ENCODE measurements at places on chromosomes 2 and 18. TPM values are rescaled to one million over a fixed set of nuclear protein-coding genes. Genes with fewer than 3 reads are reported as not detected.

DNA sequence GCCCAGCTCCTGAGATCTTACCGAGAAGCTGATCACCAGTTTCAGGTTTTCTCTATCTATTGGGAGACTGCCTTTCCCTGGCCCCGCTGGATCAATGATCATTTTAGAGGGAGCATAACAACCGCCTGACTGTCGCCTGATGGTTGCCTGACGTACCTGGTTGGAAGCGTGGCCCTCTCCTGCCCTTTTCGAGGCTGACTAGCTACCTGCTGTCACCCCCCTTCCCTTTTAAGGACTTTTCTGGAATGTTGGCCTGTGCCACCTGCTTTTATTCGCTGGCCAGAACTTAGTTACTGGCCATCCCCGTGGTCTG lies 562 bp upstream of the MFSD2B start:
- peaks cover 37% of the 10 kb centered on the region for H3K27me3 ChIP-seq
- no peak overlapping the region for H3K27ac ChIP-seq
- peaks cover 9% of the 10 kb centered on the region for H3K4me1 ChIP-seq
- H3K36me3 ChIP-seq = no peaks in the 10 kb centered on the region
- DNase-seq = no peak

GRCh38 chr2:63477686-63478085 lies 110.6 kb downstream of the WDPCP start:
- no peak overlapping the region for H3K27ac ChIP-seq
- H3K27me3 ChIP-seq = no peaks in the 10 kb centered on the region
- H3K36me3 ChIP-seq = no peaks in the 10 kb centered on the region
- H3K4me1 ChIP-seq = no peaks in the 10 kb centered on the region
- DNase-seq = no peak
- no peak overlapping the region for H3K4me3 ChIP-seq

- DNase-seq = peak; percentile 14
- peaks cover 9% of the 10 kb centered on the region for H3K4me1 ChIP-seq
- no peaks in the 10 kb centered on the region for H3K27me3 ChIP-seq
- peak overlapping the region; percentile 11 for H3K27ac ChIP-seq
- H3K4me3 ChIP-seq = no peak overlapping the region
- no peaks in the 10 kb centered on the region for H3K36me3 ChIP-seq
Observed at GRCh38 chr2:81247648-81248047, 943.1 kb upstream of the LRRTM1 start.

GRCh38 chr2:15937105-15937881 lies 3.1 kb upstream of the MYCN start:
- H3K27ac ChIP-seq = no peak overlapping the region
- no peaks in the 10 kb centered on the region for H3K27me3 ChIP-seq
- peaks cover 27% of the 10 kb centered on the region for H3K36me3 ChIP-seq
- no peak overlapping the region for H3K4me3 ChIP-seq
- H3K4me1 ChIP-seq = peaks cover 7% of the 10 kb centered on the region

DNA sequence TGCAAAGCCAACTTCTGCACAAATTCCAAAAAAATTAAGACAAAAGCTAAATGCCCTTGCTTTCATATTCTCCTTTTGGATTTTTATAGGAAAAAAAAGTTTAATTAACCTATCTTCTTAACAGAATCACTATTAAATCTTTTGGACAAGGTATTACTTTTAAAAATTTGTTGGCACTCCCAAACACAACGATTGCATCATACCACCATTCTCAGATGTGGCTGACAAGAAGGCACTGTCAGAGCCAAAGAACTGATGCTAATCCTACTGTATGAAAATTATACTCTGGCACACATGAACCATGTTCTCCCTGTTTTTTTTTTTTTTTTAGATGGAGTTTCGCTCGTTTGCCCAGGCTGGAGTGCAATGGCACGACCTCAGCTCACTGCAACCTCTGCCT lies 58.4 kb downstream of the NOL10 start:
- no peaks in the 10 kb centered on the region for H3K36me3 ChIP-seq
- no peak overlapping the region for H3K27ac ChIP-seq
- H3K4me1 ChIP-seq = no peaks in the 10 kb centered on the region
- H3K27me3 ChIP-seq = no peaks in the 10 kb centered on the region
- H3K4me3 ChIP-seq = no peak overlapping the region
- no peak for DNase-seq

DNA sequence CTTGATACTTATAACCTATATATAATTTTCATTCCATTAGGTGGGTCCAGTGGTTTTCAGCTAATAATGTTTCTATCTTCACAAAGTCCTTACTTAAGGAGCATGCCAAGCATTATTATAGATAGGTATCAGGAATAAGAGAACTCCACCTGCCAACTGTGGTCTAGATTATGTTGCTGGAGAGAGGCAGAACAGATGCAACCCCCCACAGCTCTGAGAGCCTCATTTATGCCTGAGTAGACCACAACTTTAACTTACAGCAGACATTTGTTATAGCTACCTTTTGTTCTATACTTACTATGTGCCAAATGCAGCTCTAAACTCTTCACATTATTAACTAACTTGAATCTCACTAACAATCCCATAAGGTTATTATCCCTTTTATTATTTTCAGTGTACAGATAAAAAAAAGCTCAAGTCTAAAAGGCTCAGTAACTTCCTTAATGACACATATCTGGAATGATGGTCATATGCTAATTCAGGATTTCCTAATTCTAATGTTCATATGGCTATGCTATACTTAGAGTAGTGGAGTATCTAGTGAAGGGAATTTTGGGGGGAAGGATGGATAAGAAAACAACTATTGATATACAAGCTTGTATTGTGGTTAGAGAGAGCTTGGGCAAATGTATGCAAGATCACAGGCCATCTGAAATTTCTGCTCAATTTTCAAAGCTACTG lies 119.1 kb upstream of the RND3 start:
- no peak overlapping the region for H3K27ac ChIP-seq
- no peak overlapping the region for H3K4me3 ChIP-seq
- DNase-seq = no peak
- H3K4me1 ChIP-seq = peaks cover 26% of the 10 kb centered on the region
- no peaks in the 10 kb centered on the region for H3K27me3 ChIP-seq

DNA sequence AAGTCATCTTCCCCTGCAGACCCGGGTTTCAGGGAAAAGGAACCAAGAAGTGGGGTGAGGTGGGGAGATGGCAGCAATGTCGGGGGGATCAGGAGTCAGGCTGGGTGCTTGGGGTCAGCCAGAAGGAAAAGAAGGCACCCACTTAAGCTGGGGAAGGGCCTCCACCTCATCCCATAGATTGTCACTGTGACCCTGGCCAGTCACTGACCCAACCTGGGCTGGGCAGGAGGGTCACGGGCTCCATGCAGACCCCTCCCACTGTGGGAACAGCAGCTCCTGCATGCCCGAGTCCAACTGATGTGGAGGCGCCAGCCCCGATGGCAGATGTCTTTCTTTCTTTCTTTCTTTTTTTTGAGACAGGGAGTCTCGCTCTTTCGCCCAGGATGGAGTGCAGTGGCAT lies 53.6 kb upstream of the HAAO start:
- H3K4me3 ChIP-seq = no peak overlapping the region
- peaks cover 28% of the 10 kb centered on the region for H3K27me3 ChIP-seq
- H3K27ac ChIP-seq = no peak overlapping the region
- H3K4me1 ChIP-seq = no peaks in the 10 kb centered on the region

- H3K4me1 ChIP-seq = no peaks in the 10 kb centered on the region
- no peaks in the 10 kb centered on the region for H3K36me3 ChIP-seq
- DNase-seq = no peak
- no peaks in the 10 kb centered on the region for H3K27me3 ChIP-seq
- no peak overlapping the region for H3K4me3 ChIP-seq
Observed at GRCh38 chr2:76985387-76986136, 536.6 kb downstream of the LRRTM4 start.

DNA sequence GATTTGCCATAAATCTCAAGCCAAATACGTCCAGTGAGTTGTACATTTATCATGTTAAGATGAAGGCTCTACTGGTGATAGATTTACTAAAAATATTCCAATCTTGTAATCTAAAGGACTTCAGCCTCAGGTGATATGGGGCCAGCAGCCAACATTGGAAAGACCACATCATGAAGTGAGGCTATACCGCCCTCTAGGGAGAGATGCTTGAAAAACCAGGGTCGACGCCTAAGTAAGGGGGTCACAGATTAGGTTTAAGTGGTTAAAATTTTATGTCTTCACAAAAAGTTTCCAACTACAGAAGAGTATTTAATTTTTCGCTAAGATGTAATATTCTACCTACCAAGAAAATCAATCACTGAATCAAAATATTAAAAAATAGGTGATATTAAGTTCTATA lies 33.3 kb downstream of the DOCK10 start:
- peak overlapping the region; percentile 10 for H3K4me3 ChIP-seq
- H3K4me1 ChIP-seq = peaks cover 76% of the 10 kb centered on the region
- no peak for DNase-seq
- peaks cover 4% of the 10 kb centered on the region for H3K36me3 ChIP-seq
- H3K27me3 ChIP-seq = no peaks in the 10 kb centered on the region

- H3K4me1 ChIP-seq = peaks cover 12% of the 10 kb centered on the region
- H3K4me3 ChIP-seq = no peak overlapping the region
- no peak for DNase-seq
- H3K27me3 ChIP-seq = peaks cover 38% of the 10 kb centered on the region
Observed at GRCh38 chr2:96963316-96963715, 23.1 kb downstream of the FAM178B start.

- no peak overlapping the region for H3K4me3 ChIP-seq
- peaks cover 59% of the 10 kb centered on the region for H3K36me3 ChIP-seq
- DNase-seq = no peak
- H3K27me3 ChIP-seq = no peaks in the 10 kb centered on the region
Observed at GRCh38 chr2:152676461-152676860, 40.8 kb downstream of the PRPF40A start.

GRCh38 chr2:173002751-173003541 lies 72.7 kb upstream of the MAP3K20 start:
- H3K36me3 ChIP-seq = no peaks in the 10 kb centered on the region
- no peak overlapping the region for H3K27ac ChIP-seq
- H3K4me3 ChIP-seq = no peak overlapping the region
- peaks cover 11% of the 10 kb centered on the region for H3K4me1 ChIP-seq
- DNase-seq = no peak

GRCh38 chr2:69152847-69153583 lies 140.0 kb downstream of the ANTXR1 start:
- H3K4me3 ChIP-seq = no peak overlapping the region
- no peak overlapping the region for H3K27ac ChIP-seq
- no peak for DNase-seq
- no peaks in the 10 kb centered on the region for H3K4me1 ChIP-seq

DNA sequence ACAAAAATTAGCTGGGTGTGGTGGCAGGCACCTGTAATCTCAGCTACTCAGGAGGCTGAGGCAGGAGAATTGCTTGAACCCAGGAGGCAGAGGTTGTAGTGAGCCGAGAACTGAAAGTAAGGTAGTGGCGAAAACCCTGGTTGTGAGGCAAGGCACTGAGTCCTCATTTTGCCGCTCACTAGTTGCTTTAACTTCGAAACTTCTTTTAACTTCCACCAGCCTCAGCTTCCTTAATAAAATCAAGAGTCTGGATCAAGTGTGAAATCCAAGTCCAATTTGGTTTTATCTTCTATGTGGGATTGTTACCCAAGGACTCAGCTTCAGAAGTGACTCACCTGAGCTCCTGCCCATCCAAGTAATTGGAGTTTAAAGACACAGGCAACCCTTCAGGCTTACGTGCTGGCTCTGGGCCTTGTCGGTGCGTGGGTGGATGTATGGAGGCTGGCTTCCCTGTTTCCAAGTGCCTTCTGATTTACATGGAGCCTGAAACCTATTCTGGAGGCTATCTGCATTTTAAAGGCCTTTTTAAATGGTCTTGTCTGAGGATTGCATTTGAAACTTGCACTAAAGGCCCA lies 374.2 kb upstream of the ID2 start:
- DNase-seq = no peak
- no peak overlapping the region for H3K27ac ChIP-seq
- no peaks in the 10 kb centered on the region for H3K27me3 ChIP-seq
- no peaks in the 10 kb centered on the region for H3K36me3 ChIP-seq

ACVR1C gene
- total RNA-seq = 0.99 TPM

RFTN2 gene
- 0.05 TPM for total RNA-seq

CCDC141 gene
- total RNA-seq = 0.07 TPM

RAB11FIP5 gene
- 20.2 TPM for total RNA-seq

SAG gene
- not detected for total RNA-seq

SUCLG1 gene
- total RNA-seq = 78.9 TPM

PKDCC gene
- 11.3 TPM for total RNA-seq

NT5C1B gene
- total RNA-seq = not detected

All from Calu3 (cell line).